ENCODE measurements at places on chromosomes 6 and 20.

DNA sequence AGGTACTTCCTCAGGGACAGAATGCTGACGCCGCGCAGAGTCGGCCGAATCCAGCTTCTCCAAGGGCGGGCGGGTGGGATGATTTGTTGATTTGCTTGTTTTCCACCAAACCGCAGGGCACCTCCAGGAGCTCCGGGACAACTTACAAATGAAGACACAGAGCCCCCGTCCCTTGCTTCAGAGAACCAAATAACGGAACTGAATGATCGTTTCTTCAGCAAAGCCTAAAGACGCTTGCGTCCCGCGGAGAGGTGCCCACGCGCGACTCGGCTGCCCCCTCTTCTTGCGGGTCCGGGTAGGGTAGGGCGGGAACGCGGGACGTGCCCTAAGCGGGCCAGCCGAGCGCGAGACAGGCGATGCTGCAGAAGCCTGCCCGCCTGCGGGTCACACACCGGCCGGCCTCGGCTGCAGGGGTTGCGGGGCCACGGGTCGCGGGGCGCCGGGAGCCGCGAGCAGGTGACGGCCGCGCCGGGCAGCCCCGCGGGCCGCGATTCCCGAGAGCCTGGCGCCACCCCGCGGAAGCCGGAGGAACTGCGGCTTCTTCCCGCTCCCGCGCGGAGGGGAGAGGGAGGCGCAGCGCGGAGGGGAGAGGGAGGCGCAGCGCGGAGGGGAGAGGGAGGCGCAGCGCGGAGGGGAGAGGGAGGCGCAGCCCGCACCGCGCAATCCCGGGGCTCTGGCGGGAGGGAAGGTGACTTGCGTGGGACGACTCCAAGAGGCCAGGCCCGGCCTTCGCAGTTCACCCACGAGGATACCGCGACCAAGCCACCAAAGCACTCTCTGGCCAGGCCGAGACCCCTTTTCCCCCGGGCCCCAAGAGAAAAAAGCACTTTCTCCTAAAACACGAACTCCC lies 7.7 kb upstream of the FOXF2 start:
- peak; percentile 43 for DNase-seq

GRCh38 chr20:50574108-50574507 lies 63.9 kb downstream of the PTPN1 start:
- no peak for DNase-seq

DNA sequence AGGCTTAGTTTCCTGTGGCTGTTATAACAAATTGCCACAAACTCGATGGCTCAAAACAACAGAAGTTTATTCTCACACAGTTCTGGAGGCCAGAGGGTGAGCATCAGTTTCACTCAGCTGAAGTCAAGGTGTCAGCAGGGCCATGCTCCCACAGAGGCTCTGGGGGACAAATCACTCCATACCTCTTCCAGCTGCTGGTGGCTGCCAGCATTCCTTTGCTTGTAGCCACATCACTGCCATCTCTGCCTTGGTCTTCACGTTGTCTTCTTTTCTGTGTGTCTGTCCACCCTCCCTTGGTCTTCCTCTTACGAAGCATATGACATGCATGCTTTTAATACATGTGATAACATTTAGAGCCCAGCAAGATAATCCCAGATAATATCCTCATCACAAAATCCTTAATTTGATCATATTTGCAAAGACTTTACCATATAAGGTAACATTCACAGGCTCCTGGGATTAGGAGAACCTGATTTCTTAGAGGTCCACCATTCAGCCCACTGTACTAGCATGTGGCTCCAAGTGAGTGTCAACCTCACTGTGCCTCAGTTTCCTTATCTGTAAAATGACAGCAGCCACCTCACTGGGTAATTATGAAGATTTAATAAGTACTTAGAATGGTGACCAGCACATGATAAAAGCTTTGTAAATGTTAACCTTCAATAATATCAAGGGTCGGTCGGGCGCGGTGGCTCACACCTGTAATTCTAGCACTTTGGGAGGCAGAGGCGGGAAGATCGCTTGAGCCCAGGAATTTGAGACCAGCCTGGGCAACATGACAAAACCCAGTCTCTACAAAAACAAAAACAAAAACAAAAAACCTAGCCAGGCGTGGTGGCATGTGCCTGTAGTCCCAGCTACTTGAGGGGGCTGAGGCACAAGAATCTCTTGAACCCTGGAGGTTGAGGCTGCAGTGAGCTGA lies 14.7 kb upstream of the PTGIS start:
- DNase-seq = no peak

GRCh38 chr20:23009636-23010035 lies 25.5 kb upstream of the SSTR4 start:
- DNase-seq = no peak

Measured in activated CD8-positive, alpha-beta memory T cell treated with anti-CD3 and anti-CD28 coated beads for 1 hour (primary cell).